Muscle of back (tissue), 13 donors: ENCODE measurements at places on chromosomes 12 and 14. TPM values are rescaled to one million over a fixed set of nuclear protein-coding genes. Genes with fewer than 3 reads are reported as not detected.

MYH7 gene
- 683 TPM for polyA plus RNA-seq

FBLN5 gene
- polyA plus RNA-seq = 109 TPM

GYS2 gene
- not detected for polyA plus RNA-seq

TOMM20L gene
- 0.95 TPM for polyA plus RNA-seq

POTEM gene
- not detected for polyA plus RNA-seq

KRT71 gene
- not detected for polyA plus RNA-seq

NAA25 gene
- polyA plus RNA-seq = 31.6 TPM

MIPOL1 gene
- 4.7 TPM for polyA plus RNA-seq

CD63 gene
- 783 TPM for polyA plus RNA-seq

CLEC12A gene
- 0.43 TPM for polyA plus RNA-seq

CABP1 gene
- 1.0 TPM for polyA plus RNA-seq

NXPH4 gene
- polyA plus RNA-seq = 2.0 TPM

C1S gene
- 82.9 TPM for polyA plus RNA-seq

PIP4P1 gene
- polyA plus RNA-seq = 18.1 TPM

GDF3 gene
- polyA plus RNA-seq = not detected

DEPDC4 gene
- polyA plus RNA-seq = 1.5 TPM

TCL1B gene
- 0.11 TPM for polyA plus RNA-seq

TAS2R13 gene
- not detected for polyA plus RNA-seq

TEX52 gene
- polyA plus RNA-seq = 1.5 TPM

KITLG gene
- 21.5 TPM for polyA plus RNA-seq

TAOK3 gene
- 13.6 TPM for polyA plus RNA-seq

KIF5A gene
- polyA plus RNA-seq = 0.19 TPM

STAB2 gene
- polyA plus RNA-seq = 3.0 TPM

RIPK3 gene
- polyA plus RNA-seq = 2.2 TPM

MAP1LC3B2 gene
- 5.0 TPM for polyA plus RNA-seq

GABARAPL1 gene
- polyA plus RNA-seq = 24.4 TPM

KRT8 gene
- polyA plus RNA-seq = 4.9 TPM

RARG gene
- 25.5 TPM for polyA plus RNA-seq

BCAT1 gene
- polyA plus RNA-seq = 54.9 TPM

RBP5 gene
- 4.7 TPM for polyA plus RNA-seq

NKX2-8 gene
- not detected for polyA plus RNA-seq

ENDOU gene
- polyA plus RNA-seq = 0.33 TPM

ITGA5 gene
- 103 TPM for polyA plus RNA-seq

PLXNC1 gene
- polyA plus RNA-seq = 33.7 TPM

PTPRQ gene
- polyA plus RNA-seq = 0.53 TPM

NINJ2 gene
- 6.1 TPM for polyA plus RNA-seq

ARL1 gene
- polyA plus RNA-seq = 98.1 TPM

LRRIQ1 gene
- polyA plus RNA-seq = 0.74 TPM

KRT78 gene
- polyA plus RNA-seq = not detected

BCL2L14 gene
- 0.18 TPM for polyA plus RNA-seq

HOTAIR gene
- polyA plus RNA-seq = 0.84 TPM

CBLN3 gene
- polyA plus RNA-seq = 1.9 TPM

SDR9C7 gene
- 0.62 TPM for polyA plus RNA-seq

LPAR5 gene
- polyA plus RNA-seq = 1.5 TPM

IFT81 gene
- 15.9 TPM for polyA plus RNA-seq

HRK gene
- 0.29 TPM for polyA plus RNA-seq

PLBD1 gene
- 28.0 TPM for polyA plus RNA-seq

CAPS2 gene
- 4.7 TPM for polyA plus RNA-seq

CLEC4C gene
- polyA plus RNA-seq = 0.11 TPM
